Ascending aorta (tissue), 2 donors: ENCODE measurements at places on chromosomes 6 and 20. TPM values are rescaled to one million over a fixed set of nuclear protein-coding genes. Genes with fewer than 3 reads are reported as not detected.

SPINT3 gene
- not detected for total RNA-seq

OXT gene
- not detected for total RNA-seq

RNGTT gene
- total RNA-seq = 13.4 TPM

FAM210B gene
- 17.9 TPM for total RNA-seq

SYCP2 gene
- total RNA-seq = 60.9 TPM

DSTN gene
- total RNA-seq = 452 TPM

DNMT3B gene
- total RNA-seq = 0.75 TPM

SMLR1 gene
- not detected for total RNA-seq

RAET1E gene
- not detected for total RNA-seq

CLDN20 gene
- total RNA-seq = not detected

SNAP25 gene
- 0.43 TPM for total RNA-seq

BTNL2 gene
- not detected for total RNA-seq

NRSN1 gene
- not detected for total RNA-seq

OR2B3 gene
- total RNA-seq = not detected

EMILIN3 gene
- total RNA-seq = 0.53 TPM

COL19A1 gene
- not detected for total RNA-seq

C2 gene
- total RNA-seq = 18.6 TPM

MLN gene
- not detected for total RNA-seq

GPR6 gene
- total RNA-seq = not detected

GRM1 gene
- not detected for total RNA-seq

MPC1 gene
- 23.8 TPM for total RNA-seq

HNF4A gene
- total RNA-seq = not detected

LY6G6D gene
- total RNA-seq = not detected

FAM162B gene
- not detected for total RNA-seq
